ENCODE measurements at places on chromosomes 12 and 14.

DNA sequence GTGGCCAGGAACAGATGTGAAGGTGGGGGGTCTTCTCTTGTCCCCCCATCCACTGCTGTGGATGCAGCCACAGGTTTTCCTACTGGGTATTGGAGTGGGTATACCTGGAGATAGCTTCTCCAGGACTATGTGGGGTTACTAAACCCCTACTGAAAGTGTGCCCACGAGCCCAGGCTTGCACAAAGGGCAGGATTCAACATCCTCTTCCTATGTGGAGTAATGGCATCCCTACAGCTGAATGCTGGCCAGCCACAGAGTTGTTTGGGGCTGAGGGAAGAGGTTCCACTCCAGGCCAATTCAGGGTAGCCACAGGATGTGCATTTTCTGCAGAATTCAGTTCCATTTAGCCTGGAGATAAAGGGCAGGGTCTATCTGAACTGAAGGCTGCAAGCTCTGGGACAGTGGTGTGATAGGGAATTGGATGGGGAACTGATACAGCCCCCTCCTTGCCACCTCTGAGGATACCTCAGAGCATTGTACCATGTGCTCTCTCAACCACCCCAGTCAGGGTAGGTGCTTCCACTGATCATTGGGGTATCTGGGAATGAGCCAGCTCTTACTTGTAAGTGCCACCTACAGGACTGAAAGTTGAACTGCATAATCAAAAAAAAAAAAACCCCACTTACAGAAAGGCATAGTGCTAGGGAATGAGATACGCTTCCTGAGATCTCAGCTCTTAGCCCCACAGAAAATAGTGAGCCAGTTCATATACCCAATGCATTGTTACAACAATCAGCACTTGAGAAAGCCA lies 187.1 kb downstream of the KITLG start:
- no peak for DNase-seq

- no peak for DNase-seq
These were observed 3.9 kb downstream of the BCL11B start for GRCh38 chr14:99267837-99268781.

- no peak for DNase-seq
These were observed 4.6 kb upstream of the LDHB start for GRCh38 chr12:21662122-21662792.

GRCh38 chr14:23750357-23750756 lies 114.2 kb downstream of the DHRS2 start:
- DNase-seq, result no peak

DNA sequence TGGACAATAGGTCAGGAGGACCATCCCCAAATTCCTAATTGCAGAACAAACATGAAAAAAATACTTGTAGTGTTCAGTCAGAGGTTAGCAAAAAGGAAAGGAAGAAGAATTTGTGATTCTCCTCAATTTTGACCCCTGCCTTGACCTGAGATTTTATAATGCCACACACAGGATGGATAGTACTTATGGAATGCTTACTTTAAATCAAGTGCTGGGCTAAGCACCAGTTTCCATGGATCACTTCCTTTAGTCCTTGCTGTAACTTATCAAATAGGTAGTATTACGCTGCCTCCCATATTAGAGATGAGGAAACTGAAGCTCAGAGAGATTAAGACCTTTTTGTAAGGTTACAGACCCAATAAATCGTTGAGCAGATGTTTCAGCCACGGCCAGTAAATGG lies 81.2 kb upstream of the OVCH1 start:
- DNase-seq, result no peak

DNA sequence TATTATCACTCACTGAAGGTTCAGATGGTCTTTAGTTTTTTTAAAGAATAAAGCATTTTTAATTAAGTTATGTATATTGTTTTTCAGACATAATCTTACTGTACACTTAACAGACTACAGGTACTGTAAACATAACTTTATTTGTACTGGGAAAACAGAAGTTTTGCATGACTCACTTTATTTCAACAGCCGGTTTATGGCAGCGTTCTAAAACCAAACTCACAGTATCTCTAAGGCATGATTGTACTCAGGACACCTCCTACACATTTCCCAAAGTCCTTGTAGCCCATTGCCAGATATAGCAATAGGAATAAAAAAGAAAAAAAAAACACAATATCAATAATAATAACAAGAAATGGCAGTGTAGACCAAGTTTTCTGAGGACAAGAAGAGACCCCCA lies 1341.4 kb downstream of the FSCB start:
- no peak for DNase-seq

DNA sequence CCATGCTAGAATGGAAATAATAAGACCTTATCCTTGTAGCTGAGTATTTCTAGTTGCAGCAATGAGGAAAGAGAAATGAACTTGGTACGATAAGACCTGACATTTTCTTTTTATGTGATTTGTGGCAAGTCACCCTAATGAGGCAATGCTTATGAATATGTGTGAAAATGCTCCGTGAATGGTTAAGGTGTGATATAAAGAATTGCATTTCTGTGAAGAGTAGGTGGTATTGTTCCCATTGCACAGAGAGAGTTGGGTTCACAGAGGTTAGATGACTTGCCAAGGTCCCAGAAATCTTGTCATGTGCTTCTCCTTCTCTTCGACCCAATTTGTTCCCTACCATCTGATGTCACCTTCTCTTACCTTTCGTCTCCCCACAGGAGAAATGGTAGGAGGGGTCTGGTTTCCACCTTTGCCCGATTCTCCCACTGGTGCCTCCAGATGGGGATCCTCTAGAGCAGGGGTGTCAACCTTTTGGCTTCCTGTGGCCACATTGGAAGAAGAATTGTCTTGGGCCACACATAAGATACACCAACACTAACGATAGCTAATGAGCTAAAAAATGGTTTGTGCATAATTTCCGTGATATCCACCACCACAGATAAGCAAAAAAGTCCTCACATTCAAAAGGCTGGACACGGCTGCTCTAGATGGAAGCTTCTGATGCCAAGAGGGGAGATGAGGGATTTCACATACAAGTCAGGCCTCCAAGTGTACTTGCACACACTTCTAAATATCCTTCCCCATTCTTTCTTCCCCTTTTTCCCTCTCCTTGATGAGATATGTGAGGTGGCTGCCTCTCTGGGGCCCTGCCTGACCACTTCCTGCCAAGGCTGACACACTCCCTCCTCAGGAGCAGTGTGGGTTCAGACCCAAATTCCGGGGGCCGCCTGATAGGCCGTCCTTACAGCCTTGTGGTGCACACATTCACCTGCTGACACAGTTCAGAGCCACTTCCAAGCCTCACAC lies 96.1 kb downstream of the PLXNC1 start:
- DNase-seq, result peak; percentile 15

GRCh38 chr14:70748422-70748821 lies 60.9 kb downstream of the MAP3K9 start:
- no peak for DNase-seq

DNA sequence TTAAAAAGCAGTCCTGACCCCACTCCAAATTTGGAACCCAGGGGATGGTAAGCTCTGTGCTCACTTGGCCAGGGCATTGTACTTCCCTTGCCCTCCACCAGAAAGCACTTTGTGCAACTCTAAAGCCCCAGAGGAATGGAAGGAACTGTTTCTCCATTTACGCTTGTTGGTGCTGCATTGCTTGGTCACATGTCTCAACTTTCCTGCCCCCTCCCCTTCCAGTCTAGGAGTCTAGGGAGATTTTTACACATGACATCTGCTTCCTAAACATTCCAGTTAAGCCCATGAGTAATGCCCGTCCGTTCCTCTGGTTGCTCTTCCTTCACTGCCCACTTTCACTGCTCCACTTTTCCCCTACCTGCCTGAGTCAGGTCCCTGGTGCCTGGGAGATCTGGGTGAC lies 92.6 kb upstream of the MAP1LC3B2 start:
- DNase-seq, result no peak

DNA sequence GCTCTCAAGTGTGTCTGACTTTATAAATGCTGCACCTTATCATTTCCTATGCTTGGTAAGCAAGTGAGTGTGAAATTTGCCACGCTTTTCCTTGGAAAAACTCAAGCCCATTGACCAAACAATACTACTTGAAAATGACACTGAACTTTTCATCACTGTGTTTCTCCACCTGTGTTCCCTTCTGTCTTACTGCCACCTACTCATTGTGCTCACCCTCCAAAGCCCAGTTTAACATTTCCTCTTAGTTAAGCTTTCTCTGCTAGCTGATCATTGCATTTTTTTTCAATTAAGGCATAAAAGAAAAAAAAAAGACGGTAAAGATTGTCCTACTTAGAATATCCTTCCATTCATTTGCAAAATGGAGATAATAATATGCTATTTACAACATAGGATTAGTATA lies 445.7 kb downstream of the DPF3 start:
- no peak for DNase-seq

DNA sequence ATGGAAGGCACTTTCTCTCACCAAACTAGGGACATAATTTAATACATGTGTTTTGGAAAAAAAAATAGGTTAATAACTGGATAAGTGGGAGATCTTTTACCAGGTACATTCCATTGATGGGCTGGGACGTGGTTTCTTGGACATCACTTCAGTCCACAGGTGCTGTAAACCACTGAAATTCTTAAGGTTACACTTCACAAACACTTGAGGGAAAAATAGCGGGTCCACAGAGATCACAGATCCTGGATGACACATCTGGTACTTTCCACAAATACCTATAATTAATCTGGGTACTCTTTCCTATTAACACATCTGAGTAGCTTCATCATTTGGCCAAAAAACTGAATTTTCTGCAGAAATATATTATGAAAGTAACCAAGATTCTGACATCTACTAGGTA lies 85.0 kb downstream of the POLR3B start:
- DNase-seq, result no peak

- no peak for DNase-seq
These were observed 10.9 kb downstream of the GATC start for GRCh38 chr12:120457133-120457532.

Data from stimulated activated CD4-positive, alpha-beta T cell treated with anti-CD3 and anti-CD28 coated beads, Interleukin-12 subunit alpha, Interleukin-12 subunit beta, amount 100 ng/mL, for 4 hours (primary cell).